ENCODE measurements at places on chromosomes 7 and 10.

DNA sequence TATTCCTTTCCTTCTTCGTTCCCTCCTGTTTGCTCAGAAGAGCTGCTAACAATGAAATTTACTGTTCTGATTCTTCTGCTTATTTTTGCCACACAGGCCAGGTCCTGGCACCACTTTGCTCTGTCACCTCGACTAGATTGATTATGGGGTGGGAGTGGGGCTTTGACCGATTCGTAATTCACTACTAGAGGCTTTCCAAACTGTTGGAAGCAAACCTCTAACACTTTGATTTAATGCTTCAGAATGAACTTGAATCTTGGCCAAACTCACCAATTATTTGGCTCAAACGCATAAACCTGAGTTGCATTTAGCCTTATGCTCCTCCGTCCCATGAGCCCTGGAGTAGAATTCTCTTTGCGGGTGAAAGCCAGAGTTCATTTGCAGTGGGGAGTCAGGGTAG lies 476.2 kb upstream of the FZD8 start:
- no peak for DNase-seq

GRCh38 chr10:22722626-22723169 lies 8.3 kb upstream of the PIP4K2A start:
- DNase-seq = no peak

DNA sequence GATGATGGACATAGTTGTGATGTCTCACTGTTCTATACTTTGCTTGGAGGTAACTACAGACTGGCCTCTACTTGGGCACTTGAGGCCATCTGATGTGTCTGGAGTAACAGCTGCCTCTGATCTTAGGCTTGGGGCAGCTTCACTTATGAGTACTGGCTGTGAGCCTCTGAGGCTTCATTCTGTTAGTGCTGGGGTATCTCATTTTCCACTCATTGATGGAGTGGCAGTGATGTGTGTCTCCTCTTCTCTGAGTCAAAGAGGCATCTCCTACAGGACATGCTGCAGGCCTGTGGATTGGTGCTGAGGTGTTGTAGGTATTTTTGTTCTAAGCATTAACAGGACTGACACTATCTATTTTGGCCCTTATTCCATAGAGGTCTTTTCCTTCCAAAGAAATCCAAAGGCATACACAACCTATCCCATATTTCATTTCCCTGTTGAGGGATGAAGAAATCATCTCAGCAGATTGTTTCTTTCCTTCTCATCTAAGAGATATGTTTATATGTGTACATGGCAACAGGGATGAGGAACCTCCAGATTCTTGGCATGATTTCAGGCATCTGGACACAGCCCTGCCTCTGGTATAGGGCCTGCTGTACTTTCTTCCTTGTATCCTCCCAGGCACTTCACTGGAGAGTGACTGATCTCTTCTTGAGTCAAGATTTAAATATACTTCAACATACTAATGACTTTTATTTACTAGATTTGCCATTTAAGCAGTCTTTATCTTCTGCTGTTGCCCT lies 65.7 kb upstream of the NOBOX start:
- no peak for DNase-seq

DNA sequence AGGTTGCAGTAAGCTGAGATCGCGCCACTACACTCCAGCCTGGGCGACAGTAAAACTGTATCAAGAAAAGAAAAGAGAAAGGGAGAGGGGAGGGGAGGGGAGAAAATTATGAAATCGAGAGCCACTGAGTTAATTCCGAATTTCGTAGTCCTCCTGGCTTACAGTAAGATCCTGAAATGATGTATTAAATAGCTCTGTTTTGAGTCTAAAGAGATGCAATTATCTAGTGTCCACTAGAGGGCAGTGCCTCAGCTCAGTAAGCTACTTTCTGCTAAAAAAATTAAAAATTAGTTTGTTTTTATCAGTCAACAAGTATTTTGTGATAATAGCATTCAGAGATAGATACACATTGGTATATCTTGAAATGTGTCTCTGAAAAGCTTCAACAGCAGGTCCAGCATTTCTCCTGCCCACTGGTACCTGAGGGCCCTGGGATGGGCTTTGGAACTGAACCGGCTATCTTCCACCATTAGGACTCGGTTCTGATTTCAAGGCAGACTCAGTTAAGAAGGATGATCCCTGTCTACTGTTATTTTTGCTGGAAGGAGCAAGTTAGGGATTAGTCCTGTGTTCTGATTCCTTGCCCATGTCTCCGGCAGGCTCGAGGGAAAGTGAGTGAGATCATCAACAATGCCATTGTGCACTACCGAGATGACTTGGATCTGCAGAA lies 19.5 kb downstream of the TSPAN33 start:
- DNase-seq = no peak

DNA sequence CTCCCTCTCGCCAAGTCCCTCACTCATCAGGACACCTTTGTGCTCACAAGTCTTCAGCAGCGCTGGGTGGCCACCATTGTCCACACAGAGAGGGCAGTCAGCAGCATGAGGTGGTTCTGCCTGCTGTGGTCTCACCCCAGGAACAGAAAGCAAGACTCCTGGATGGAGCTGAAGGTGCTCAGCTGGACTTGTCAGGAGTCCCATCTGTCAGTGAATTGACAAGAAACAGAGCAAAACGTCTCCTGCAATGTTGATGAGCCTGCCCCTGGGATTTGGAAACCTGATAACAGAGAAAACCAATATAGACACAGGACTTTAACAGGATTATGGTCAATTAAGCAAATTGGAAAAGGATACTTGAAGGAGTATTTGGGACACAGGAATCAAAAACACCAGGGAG lies 122.2 kb upstream of the PRSS58 start:
- DNase-seq = no peak

DNA sequence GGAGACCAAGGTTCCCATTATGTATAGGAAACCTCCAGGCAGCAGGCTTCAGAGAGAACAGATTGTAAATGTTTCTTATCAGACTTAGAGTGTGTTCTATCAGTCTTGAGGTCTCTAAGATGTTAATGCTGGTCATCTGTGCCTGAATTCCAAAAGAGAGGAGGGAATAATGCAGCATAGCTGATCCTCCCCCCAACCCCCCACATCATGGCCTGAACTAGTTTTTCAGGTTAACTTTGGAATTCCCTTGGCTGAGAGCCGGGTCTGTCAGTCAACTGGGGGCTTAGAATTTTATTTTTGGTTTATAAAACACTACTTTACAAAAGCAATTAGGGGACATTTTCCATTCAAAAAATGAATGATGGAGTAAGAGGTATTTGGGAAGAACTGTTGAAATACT lies 184.3 kb downstream of the NEBL start:
- DNase-seq = no peak

- DNase-seq = no peak
Measured at GRCh38 chr10:76546411-76546810, 1091.2 kb downstream of the KCNMA1 start.
